ENCODE measurements at places on chromosomes 12 and 14.

- DNase-seq = no peak
- no peak overlapping the region for H3K27ac ChIP-seq
- H3K36me3 ChIP-seq = no peaks in the 10 kb centered on the region
- no peaks in the 10 kb centered on the region for H3K27me3 ChIP-seq
- no peaks in the 10 kb centered on the region for H3K4me1 ChIP-seq
Measured at GRCh38 chr14:30058401-30058800, 130.8 kb upstream of the PRKD1 start.

- no peaks in the 10 kb centered on the region for H3K36me3 ChIP-seq
- no peak overlapping the region for H3K27ac ChIP-seq
- DNase-seq = no peak
- H3K4me1 ChIP-seq = no peaks in the 10 kb centered on the region
- no peak overlapping the region for H3K4me3 ChIP-seq
- H3K27me3 ChIP-seq = no peaks in the 10 kb centered on the region
Measured at GRCh38 chr12:20629414-20630156, 65.5 kb upstream of the SLCO1C1 start.

- H3K27me3 ChIP-seq = no peaks in the 10 kb centered on the region
- DNase-seq = no peak
- no peaks in the 10 kb centered on the region for H3K4me1 ChIP-seq
- no peak overlapping the region for H3K27ac ChIP-seq
- no peak overlapping the region for H3K4me3 ChIP-seq
Measured at GRCh38 chr14:69475194-69475818, 9.2 kb upstream of the PLEKHD1 start.

- H3K27ac ChIP-seq = no peak overlapping the region
- DNase-seq = no peak
- H3K4me1 ChIP-seq = no peaks in the 10 kb centered on the region
- H3K4me3 ChIP-seq = no peak overlapping the region
- no peaks in the 10 kb centered on the region for H3K27me3 ChIP-seq
Measured at GRCh38 chr14:62897771-62898170, 147.5 kb downstream of the KCNH5 start.
